ENCODE measurements at places on chromosomes 16 and 17.

DNA sequence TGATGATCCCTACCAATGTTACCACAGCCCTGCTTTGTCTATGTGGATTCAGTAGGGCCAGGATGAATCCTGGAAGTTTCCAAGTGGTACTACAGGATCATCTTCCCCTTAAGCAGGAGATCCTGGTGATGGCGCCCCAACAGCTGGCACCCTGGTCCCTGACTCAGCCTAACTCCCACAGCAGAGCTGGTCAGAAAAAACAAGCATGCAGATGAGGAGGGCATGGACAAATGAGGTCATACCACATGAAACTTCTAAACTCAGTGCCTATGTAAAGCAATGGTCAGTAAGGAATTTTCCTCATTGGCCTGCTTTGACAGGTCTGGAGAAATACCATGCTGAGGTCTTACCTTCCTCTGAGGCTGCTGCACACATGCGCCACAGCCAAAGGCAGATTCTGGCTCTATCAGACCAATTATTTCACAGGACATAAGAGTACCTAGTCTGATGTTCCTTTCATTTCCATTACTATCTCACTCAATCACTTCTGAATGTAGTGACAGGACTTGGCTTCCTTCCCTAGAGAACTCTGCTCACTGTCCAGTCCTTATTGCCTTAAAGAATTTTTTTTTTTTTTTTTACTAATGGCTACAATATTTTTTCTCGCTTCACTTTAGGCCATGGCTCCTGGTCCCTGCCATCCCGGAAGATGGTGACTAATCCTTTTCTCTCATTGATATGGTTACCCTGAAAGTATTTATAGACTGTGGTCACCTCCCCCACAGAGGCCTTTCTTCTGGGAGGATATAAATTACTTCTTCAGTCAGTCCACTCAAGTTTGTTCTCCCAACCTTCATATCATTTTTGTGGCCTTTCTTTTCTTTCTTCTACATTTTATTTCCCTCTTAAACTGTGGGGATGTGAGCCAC lies 525.2 kb upstream of the PSMD7 start:
- DNase-seq: no peak

DNA sequence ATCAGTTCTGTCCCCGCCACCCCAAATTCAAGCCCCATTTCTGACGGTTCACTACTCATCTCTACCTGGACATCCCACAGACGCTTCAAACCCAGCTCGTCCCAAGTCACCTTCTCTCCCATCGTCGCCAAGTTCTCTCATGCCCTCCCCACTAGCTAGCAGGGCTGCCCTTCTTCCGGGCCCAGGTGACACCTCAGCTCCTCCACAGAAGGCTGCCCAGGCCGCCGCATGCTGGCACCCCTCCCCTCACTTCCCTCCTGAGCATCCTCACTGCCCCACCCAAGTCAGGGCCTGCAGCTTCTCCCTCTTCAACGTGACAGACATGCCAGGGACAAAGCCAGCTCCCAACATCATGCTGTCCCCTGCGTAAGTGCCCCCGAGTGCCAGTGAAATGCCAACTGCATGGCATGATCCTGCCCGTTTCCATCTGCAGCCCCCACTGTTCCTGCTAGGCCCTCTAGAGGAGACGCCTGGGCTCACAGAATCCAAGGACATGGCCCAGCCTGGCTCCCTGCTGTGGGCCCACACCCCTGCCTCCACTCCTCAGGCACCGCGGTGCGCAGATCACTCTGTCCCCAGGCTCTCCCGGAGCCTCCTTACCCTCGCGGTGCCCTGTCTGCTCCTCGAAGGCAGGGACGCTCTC lies 5.9 kb downstream of the CYB561 start:
- DNase-seq: no peak

DNA sequence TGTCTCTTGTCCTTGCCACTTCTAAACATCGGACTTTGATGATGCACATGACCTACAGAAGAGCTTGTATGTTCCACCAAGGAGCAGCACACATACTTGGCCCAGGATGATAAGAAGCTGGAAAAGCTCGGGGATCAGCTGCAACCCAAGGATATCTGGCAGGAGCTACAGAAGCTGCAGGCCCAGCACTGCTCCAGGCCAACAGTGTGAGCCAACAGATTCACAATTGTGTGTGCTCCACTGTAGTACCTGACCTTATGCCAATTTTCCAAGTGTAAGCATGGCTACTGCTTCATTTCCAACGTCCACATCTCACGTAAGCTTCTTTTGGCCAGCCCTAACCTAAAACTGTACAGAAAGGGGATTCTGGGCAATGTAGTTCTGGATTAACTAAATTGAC lies 83.4 kb downstream of the COX10 start:
- DNase-seq: no peak

- no peak for DNase-seq
Observed at GRCh38 chr16:71681360-71681759, 43.1 kb downstream of the PHLPP2 start.

GRCh38 chr17:66353937-66354401 lies 51.6 kb downstream of the PRKCA start:
- DNase-seq: no peak

GRCh38 chr17:18231164-18231563 lies 5.7 kb downstream of the LLGL1 start:
- DNase-seq: no peak

DNA sequence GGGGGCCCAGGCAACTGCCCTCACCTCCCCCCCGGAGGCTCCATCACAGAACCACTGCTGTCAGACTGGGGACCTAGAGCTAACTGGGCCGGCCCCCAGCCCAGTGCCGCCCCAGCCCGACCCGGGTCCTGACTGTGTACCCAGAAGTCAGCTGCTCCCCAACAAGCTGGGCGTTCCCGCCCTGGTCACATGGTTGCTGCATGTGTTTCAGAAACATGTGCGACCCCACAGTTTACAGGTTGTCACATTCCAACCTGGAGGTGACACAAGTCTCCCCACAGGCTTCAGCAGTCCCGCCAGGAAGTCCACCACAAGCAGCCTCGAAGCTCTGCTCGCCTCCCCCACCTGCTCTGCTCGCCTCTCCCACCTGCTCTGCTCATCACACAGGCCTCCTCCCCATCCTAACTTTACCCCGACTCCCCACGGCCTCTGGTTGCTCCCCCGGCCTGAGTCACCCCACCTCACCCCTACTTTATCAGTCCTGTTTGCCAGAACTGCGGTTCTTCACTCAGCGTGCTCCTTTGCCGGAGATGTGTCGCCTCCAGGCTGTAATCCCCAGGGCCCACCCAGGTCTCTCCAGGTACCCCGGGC lies 968 bp downstream of the MRPL28 start:
- DNase-seq: no peak

GRCh38 chr16:74079232-74079586 lies 217.4 kb upstream of the PSMD7 start:
- no peak for DNase-seq

GRCh38 chr16:28072087-28072486 lies 8.6 kb upstream of the GSG1L start:
- no peak for DNase-seq

DNA sequence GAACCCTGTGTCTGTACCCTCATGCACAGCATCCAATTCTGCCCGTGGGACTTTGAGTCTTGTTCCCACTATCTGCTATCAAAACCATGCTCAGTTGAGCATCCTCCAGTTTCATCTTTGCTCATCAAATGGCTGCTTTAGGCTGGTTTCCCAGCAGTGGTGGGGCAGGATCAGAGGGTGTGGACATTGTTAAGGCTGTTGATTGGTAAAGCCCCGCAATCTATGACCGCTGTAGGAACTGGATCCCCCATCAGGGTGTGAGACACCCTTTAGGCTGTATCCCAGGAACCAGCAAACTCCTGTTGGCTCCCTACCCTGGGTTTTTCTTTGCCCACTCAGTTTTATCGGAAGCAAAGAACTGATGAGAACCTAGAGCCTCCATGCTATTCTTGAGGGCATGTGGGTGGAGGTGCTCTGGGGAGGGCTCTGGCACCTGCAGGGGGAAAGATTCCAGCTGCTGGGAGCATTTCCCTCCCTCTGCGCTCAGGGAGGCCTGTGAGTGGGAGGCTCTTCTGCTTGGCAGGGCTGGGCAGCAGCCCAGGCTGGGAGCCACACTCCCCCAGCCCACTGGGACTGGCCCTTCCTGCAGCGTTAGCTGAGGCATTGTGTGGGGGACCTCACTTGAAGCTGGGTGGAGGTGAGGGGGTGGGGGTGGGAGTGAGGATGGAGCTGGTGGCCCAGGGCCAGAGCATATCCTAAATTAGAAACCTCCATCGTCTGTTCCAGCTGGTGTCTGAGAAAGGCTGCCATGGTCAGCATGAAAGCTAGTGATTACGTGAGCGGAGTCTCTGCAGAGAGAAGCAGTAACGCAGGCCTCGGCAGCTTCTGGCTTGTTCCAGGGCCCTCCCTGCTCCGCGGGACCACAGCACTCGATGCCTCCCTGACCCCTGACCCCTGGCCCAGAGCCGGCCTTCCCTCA lies 160.6 kb downstream of the IRF8 start:
- DNase-seq: no peak

- DNase-seq: no peak
Observed at GRCh38 chr16:64872101-64872500, 249.8 kb downstream of the CDH11 start.

GRCh38 chr16:87701505-87701921 lies 64.3 kb downstream of the KLHDC4 start:
- no peak for DNase-seq

- DNase-seq: peak; percentile 83
Observed at GRCh38 chr17:75749545-75750389, 15.2 kb downstream of the GALK1 start.

DNA sequence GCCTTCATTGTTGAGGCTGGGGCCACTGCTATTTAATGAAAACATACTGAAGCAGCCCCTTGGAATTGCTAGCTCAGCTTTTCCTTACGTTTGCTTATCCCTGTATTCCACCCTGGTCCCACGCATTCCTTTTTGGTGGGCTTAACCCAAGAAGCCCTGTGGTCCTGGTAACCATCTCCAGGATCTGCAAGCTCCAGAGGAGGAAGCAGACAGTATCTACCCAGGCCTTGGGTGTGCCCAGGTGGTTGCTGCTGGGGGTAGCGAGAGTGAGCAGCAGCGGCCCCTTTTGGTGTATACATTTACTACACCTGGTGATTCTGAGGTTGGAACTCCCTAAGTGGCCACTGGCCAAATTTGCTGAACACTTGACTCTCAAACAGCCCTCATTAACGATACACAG lies 97.7 kb downstream of the CBLN1 start:
- no peak for DNase-seq

DNA sequence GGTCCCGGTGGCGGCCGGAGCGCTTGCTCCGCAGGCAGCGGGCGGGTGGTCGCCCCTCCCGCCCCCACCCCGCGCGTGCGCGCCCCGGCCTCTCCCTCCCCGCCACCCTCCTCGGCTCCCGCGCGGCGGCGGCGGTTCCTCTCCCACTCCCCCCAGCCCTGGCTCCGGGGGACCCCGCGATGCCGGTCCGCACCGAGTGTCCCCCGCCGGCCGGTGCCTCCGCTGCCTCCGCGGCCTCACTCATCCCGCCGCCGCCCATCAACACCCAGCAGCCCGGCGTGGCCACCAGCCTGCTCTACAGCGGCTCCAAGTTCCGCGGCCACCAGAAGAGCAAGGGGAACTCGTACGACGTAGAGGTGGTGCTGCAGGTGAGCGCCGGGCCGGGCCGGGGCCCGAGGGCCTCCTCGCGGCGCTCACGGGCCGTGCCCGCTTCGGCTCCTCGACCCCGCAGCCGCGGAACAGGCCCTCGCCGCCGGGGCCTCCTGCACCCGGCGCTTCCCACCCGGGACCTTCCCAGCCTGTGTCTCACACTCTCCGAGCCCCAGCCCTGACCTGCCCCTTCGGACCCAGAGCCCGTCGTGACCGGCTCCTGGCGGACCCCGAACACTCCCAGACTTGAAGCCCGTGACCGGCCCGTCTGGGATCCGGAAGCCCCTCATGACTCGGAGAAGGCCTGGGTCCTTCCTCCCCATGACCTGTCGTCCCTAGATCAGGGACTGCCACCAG lies 490 bp downstream of the GID4 start:
- peak; percentile 9 for DNase-seq

DNA sequence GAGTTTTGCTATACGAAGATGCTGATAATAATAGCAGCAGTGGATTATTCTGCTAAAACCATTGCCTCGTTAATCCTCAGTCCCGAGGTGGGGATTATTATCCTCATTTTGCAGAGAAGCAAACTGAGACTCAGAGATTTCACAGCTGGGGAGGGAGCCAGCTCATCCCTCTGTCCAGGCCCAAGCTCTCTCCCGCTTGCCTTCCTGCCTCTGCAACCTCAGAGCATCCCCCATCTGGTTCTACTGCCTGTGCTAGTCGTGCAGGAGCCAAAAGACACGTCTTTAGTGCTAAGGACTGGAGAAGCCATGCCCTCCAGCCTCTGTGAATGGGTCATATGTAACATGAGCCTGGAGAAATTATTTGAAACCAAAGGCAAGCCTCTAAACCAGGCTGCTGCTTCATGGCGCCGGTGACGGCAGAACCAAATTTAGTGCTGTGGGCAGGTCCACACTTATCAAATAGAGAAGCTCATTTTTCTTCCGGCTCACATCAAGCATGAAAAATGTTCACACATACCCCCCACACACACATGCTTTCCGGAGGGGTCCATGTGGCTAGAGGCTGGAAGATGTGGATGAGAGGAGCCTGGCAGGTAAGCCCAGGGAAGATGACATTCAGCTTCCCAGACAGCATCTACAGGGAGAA lies 13.5 kb downstream of the MAPT start:
- DNase-seq: no peak

GRCh38 chr17:30413109-30413508 lies 34.4 kb downstream of the CPD start:
- DNase-seq: no peak

- DNase-seq: no peak
Observed at GRCh38 chr17:48375356-48375755, 54.7 kb downstream of the SKAP1 start.

GRCh38 chr17:57905875-57906455 lies 49.2 kb downstream of the CUEDC1 start:
- no peak for DNase-seq

DNA sequence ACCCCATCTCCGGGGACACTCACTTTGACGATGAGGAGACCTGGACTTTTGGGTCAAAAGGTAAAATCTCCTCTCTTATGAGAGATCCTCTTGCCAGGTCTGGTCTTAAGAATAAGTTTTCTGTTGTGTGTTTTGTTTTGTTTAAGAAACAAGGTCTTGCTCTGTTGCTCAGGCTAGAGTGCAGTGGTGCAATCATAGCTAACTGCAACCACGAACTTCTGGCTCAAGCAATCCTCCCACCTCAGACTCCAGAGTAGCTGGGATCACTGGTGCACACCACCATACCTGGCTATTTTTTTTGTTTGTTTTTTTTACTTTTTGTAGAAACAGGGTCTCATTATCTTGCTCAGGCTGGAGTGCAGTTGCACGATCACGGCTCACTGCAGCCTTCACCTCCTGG lies 4.1 kb downstream of the MMP25 start:
- DNase-seq: no peak

GRCh38 chr16:27499659-27500055 lies 50.1 kb downstream of the GTF3C1 start:
- no peak for DNase-seq

GRCh38 chr17:18224053-18224386 lies 1.4 kb upstream of the LLGL1 start:
- DNase-seq: no peak

- no peak for DNase-seq
Observed at GRCh38 chr17:67021743-67022450, 22.5 kb upstream of the CACNG1 start.
